ENCODE measurements at places on chromosomes 4 and X.

DNA sequence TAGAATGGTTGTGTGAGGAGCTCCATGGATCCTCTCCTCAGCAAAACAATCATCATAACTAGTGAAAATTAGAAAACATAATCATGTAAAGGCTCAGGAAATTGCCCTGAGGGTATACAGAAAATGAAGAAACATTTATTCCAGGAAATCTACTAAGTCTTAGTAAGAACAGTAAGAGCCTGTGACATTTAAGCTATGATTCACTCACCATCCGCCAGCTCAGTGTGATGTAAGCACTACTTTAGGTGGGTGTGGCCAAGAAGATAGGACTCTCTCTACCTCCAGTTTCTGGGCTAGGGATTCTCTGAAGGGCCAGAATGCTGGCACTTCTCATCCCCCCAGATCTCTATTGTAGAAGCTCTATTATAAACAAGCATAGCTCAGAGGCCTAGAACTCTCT is 147.5 kb downstream of the DLG3 start:
- no peak for DNase-seq

DNA sequence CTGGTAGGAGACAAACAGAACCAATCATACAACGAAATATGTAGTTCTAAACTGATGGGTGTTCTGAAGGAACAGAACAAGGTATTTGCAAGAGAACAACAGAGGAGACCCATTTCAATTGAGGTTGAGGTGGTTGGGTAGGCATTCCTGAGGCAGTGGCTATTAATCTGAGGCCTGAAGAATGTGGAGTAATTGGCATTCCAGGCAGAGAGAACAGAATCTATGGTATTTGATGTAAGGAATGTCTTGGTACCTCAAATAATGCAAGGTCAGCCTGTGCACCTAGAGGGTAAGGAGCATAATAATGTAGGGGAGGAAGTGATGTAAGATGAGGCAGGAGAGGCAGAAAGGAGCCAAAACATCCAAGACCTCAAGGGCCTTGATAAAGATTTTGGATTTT is 109.5 kb upstream of the TEX13C start:
- no peak for DNase-seq

GRCh38 chr4:59969909-59970308 is 1230.2 kb upstream of the ADGRL3 start:
- DNase-seq = no peak

DNA sequence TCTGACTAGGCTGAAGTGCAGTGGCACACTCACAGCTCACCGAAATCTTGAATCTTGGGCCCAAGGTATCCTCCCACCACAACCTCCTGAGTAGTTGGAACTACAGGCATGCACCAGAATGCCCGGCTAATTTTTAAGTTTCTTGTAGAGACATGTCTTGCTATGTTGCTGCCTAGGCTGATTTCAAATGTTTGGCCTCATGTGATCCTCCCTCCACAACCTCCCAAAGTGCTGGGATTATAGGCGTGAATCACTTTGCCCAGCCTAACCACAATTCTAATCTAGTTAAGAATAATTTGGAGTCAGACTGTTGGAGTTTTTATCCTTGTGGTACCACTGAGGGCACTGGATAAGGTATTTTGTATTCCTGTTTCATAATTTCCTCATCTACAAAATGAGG is 317.5 kb upstream of the AGA start:
- DNase-seq = no peak

DNA sequence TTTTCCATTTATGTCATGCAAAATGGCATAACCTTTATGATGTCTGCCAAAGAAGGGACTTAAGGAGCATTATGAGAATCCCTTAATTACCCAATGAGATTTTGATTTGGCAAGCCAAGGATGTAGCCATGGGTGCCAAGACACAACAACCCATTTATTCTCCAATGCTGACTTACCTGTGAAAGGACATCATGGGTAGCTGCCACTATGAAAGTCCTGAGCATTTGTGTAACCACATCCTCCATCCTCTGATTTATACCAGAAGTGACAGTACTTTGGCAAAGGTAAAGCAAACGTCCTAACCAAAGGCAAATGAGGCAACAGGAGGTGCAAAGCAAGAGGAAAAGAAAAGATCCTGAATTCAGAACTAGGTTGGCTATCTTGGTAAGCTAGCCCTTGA is 87.3 kb upstream of the EMCN start:
- DNase-seq = no peak

GRCh38 chrX:42415636-42416035 is 362.3 kb downstream of the PPP1R2C start:
- no peak for DNase-seq

DNA sequence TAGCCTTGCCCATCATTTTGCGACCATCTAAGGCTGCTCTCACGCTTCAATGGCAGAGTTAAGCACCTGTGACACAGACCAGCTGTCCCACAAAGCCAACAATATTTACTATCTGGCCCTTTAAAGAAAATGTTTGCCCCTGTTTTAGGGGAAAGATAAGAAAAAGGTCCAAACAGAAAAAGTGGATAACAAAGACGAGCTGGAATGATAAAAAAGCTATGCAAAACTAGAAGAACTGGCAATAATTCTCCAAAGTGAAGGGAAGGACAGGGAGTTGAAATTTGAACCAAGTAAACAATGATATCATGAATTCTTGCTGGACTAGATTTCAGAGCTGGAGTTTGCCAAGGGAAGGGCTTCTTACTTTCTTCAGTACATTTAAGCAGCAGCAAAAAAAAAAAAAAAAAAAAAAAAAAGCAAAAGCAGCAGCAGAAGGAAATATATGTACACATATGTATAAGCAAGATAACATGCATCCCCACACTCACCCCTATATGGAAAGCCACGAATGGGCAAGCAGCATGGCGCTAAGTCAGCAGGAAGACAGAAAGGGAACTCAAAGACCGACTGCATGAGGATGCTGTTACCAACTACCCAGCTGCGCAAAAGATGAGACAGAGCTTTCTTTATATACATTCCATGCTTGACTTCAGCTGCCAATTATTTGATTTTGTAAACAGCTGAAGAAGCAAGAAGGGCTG is 12.5 kb downstream of the TRAPPC2 start:
- no peak for DNase-seq

DNA sequence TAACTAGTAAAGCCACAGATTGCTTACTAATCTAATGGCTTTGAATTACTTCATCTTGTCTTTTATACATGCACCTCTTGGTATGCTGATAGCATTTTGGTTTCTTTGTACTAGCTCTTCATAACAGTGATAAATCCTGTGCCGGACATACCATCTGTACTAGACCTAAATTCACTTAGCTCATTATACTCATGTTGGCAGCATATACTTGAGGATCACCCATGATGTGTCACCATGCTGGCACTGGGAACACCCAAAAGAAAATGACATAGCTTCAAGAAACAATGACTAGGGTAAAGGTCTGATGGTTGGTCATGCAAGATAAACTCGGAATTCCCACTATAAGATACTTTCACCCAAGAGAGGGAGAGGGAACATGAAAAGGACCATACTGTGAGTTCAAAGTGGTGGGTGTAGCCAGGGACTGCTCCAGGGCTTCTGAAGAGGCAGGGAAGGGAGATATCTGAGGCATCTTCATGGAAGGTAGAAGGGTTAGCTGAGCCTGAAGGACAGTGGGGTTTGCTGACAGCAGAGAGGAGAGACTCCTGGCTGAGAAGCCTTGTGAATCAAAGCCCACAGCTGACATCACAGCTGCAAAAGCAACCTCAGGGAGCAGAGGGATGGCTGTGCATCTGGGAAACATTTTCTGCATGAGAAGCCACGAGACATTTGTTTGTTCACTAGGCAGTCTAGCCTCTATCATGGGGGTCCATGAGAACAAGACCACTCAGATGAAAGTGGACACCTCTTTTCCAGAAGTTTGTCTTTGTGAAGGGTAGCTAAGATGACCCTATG is 314.2 kb downstream of the RAB28 start:
- no peak for DNase-seq

DNA sequence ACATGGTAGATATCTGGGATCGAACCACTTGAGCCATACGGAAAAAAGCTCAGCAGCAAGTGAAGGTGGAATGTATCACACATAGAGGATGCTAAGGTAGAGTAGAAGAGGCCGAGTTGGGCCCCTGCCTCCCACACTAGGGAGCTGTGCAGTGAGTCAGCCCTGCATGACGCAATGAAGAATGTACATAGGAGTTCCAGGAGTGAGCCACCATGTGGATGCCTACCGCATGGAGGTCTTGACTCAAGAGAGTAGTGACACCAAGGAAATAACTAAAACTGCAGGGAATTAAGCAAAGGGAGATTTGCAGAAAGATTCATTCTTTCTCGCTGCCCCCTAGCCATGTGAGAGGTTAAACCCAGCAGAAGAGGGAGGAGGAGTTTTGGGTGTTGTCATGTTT is 389.6 kb upstream of the IGFBP7 start:
- peak; percentile 3 for DNase-seq

- no peak for DNase-seq
Observed at GRCh38 chr4:100641336-100641735, 123.5 kb upstream of the EMCN start.

GRCh38 chrX:64437218-64437617 is 42.0 kb upstream of the MTMR8 start:
- DNase-seq = no peak

Data from HuH-7.5 (cell line).